ENCODE measurements at places on chromosomes 12 and 14.

DNA sequence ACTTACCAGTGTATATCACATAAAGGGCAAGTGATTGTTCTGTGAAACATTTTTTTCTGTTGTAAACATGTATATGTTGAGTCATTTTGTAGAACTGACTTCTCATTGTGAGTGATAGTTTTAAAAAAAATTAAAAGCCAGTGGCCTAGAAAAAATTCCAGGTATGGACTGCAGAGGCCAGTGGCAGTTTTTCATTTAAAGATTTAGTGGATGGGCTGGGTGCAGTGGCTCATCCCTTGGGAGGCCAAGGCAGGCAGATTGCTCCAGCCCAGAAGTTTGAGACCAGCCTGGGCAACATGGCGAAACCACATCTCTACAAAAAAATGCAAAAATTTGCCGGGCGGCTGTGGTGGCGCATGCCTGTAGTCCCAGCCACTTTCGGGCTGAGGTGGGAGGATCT lies 84.7 kb upstream of the MDM1 start:
- no peak for DNase-seq

- DNase-seq = no peak
Measured at GRCh38 chr12:130839770-130840404, 837 bp upstream of the STX2 start.

DNA sequence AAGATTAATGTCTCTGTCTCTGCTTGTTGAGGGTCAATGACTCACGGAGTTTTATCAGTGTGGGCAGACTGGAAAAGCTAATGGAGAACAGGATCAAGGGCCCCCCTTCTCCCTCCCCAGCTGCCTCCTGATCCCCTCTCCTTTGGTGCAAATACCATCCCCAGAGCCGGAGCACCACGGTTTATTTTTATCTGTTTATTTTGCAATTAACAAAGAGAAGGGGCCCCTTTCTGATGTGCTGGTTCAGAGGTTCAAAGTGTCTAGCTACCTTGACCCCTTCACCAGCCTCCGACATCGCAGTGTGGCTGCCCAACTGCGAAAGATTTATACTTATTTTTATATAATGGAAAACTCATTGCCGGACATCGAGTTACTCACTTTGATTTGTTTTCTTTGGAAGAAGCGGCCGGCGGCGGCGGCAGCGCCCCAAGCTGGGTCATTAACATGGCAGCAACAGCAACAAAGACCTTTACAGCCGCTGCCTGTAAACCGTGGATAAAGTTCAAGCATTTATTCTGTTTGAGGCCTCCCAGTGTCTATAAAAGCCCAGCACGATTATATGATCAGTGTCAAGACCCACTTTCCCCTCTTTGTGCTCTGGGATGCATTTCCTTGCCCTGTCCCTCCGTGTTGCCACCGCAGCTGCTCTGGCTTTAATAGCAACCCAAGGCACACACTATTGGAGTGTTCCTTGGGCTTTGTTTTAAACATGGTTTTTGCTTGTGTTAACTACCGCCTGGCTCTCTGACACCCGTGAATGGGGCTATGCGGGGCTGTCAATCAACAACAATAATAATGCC lies 47.4 kb upstream of the PARP11 start:
- DNase-seq = peak; percentile 30

- no peak for DNase-seq
Measured at GRCh38 chr12:54385251-54385914, 850 bp upstream of the ZNF385A start.

GRCh38 chr12:27289414-27289813 lies 43.2 kb upstream of the BMAL2 start:
- no peak for DNase-seq

DNA sequence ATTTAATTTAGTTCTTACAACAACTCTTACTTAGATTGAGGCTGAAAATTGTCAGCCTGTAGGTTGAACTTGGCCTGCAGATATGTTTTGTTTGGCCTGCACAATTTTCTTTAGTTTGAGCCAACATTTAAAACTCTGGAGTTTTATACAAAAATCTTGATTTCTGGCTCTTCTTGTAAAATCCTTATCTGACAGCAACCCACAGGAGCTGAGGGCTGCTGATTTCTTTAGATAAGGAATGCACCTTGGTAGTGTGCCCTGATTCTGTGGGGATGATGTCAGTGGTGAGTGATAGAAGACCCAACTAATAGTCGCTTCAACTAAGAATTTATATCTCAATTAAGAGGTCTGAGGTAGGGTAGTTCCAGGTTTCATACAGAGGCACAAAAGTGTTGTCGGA lies 49.5 kb downstream of the SOCS2 start:
- DNase-seq = peak; percentile 91

DNA sequence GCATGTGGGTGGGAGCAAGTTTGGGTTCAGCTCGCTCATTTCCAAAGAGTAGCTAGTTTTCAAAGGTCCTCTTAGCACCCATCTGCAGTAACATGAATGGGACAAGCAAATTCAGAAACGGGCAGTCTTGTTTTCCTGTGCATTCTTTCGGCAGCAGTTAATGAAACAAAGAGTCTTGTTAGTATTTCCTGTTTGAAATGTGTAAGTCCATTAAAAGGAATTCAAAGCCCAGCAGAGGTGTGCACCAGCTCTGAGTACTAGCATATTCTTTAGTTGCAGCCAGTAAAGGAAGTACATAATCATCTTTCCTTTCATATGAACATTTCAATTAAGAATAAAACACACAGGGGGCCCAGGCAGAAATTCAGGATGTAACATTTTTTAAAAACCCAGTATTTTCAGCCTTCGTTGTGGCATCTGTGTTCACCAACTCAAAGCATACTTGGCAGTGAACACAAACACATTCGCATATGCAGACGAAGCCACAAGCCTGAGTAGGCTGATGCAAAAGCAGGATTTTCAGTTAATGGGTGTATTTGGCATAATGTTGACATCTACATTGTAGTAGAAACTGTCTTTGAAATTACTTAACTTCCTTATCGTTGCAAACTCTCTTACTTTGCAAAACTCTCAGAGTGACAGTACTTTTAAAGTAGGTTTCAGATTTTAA lies 570.0 kb upstream of the FLRT2 start:
- no peak for DNase-seq

DNA sequence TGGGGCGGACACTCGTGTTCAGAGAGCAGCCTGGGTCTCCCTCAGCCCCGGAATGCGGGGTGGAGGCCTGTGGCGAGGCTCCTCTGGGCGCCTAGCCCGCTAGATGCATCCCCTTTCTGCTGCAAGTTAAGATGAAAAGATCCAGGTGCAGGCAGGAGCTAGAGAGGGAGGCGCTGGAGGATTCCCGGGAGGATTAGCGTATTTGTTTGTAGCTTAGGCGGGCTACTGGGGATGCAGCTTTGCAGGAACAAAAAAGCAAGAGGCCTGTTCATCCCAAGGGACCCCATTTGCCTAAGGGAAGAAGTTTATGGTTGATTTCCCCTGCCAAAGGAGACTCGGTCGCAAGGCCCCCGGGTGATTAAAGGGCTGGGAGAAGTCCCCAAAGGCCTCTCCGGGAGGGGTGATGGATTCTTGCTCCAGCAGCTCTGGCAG lies 824 bp downstream of the CCDC177 start:
- no peak for DNase-seq

DNA sequence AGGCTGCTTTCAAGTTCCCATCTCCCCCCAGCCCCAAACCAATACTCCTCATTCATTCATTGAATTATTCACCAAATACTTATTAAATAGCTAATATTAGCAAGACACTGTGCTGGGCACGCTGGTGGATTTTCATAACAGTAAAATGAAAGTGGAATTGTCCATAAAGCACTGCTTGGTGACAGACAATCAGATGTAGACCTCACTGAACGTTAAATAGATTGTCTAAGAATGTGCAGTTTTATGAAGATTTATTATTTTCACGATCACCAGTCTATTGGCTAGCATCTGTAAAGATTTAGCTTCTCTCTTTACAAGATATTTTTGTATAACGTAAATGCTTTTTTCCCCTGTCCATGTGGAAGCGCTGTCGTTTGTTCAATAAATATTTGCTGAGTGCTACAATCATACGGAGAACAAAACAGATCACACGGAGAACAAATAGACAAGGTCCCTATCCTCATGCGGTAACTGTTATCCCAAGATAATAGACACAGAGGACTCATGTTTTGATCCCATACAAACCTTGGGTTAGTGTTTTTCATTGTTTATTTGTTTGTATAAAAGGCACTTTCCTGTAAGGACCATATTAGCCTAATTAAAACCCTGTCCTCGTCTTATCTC lies 397.6 kb downstream of the BCAT1 start:
- DNase-seq = no peak

DNA sequence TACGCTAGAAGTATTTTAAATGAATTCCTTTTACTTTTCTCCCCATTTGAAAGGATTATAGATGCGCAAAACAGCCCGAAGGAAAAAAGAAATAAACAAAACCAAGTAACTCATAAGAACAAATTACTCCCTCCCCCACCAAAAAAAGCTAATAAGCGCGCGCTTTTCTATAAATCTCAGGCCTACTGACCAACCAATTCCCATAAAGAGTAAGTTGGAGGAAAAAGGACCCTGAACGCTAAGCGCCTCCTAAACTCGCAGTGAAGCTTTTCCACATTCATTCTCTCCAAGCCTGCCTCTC lies 588 bp downstream of the MBIP start:
- DNase-seq = no peak

DNA sequence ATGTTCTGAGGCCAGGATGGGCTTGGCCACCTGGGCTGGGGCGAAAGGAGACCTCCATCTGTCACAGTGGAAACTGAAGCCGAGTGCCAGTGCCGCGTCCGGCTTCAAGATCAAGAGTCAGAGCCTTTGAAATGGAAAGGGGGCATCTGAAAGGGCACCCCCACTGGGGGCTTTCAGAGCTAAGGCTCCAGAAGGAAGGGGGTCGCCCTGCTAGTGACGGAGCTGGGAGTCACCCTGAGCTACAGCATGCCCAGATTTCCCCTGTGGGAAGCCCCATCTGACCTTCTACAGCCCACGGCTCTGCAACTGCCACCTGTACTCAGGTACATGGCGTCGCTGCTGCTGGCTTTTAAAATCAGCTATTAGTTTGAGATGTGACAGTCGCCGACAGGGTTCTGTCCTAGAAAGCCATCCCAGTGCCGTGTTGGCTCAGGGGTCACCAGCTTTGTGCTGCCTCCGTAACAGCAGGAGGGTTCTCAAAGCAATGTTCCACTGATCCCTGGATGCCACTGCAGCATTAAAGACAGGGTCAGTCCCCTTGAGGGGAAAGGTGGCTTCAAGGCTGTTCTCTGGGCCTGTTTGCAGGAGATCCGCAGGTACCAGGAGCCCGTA lies 31.5 kb downstream of the CCNK start:
- DNase-seq = no peak

GRCh38 chr12:78096909-78097597 lies 266.4 kb downstream of the NAV3 start:
- peak; percentile 86 for DNase-seq

- DNase-seq = peak; percentile 64
Measured at GRCh38 chr14:68181519-68182326, 362.1 kb downstream of the RAD51B start.

- DNase-seq = peak; percentile 90
Measured at GRCh38 chr12:25615119-25615518, 62.0 kb upstream of the LMNTD1 start.

GRCh38 chr12:3634348-3634747 lies 118.6 kb downstream of the CRACR2A start:
- no peak for DNase-seq

DNA sequence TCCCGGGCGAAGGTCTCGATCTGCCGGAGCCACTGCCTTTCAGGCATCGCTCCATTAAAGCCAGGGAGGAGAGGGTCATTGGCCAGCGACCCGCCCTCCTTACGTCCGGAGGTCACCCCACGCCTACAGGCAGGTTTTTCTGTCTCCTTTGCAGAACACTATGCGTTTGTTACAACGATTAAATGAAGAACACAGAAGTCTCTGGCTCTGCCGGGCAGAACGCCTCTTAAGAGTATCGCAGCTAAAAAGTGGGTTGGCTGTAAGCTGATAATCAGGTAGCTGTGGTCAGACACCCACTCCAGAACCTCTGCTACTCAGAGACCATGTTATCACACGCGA lies 15.0 kb downstream of the OTX2 start:
- DNase-seq = no peak

DNA sequence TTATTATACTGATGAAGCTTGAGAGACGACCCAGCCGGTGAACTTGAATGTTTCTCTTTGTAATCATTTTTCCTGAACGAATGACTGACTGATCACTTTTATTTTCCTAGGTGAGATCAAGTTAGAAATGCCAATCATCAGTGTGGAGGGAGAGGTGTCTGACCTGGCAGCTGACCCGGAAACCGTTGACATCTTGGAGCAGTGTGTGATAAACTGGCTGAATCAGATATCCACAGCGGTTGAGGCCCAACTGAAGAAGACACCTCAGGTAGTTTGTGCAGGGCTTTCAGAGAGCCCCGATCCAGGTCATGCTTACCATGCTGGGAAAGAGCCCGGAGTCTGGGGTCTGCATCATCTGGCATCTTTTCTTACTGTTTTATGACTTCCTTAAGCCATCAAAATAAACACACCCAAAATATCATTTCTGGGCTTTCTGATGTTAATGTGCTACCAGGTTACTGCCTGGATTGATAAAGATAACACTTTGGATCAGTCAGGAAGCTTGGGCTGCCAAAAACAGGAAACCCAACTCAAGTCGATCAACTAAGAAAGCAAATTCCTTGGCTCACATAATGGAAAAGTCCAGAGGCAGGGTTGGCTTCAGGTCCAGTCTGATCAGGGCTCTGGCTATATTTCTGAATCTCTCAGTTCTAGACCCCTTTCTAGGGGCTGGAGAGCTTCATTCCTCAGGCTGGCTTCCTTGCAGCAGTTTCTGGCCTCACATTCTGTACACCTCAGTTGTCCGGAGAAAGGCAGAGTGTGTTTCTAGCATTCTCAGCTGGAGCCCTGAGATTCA lies 21.1 kb downstream of the DNAH10 start:
- no peak for DNase-seq

GRCh38 chr12:111242184-111242583 lies 126.7 kb downstream of the PHETA1 start:
- no peak for DNase-seq

DNA sequence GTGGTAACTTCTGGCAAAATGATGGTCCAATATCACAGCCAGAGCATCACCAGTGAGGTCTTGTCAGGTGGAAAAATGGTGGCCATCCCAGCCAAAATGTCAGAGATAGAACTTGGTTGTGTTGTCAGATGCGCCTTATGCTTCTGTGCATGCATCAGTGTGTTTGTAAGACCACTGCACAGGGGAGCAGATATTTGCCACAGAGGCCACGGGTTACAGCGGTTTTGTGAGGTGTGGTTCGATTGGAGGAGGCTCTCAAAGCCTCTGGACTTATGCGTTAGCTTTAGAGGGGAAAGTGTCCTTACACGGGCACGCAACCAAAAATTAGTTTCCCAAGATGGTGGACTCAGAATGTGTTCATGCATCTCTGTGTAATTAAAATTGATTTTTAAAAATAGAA lies 243.8 kb downstream of the ADGRD1 start:
- no peak for DNase-seq

GRCh38 chr12:94109160-94109559 lies 39.2 kb upstream of the PLXNC1 start:
- DNase-seq = peak; percentile 77
